ENCODE measurements at places on chromosomes 3 and 15.

DNA sequence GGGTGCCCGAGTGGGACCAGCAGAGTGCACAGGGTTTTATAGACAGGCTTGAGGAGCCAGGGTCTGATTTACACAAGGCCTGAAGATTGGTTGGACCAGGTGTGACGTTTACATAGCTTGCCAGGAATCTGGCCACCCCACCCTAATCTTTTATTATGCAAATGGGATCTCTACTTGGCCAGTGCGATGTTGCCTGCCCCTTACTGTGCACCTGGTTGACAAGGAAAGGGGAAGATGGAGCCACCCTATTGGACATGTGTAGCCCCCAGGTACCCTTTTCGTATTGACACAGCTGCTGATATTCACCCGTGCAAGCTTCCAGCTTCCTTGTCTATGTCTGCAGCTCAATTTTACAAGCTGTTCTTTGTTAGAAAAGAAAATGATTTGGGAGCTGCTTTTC lies 132.0 kb downstream of the ARNT2 start:
- peak; percentile 48 for DNase-seq

DNA sequence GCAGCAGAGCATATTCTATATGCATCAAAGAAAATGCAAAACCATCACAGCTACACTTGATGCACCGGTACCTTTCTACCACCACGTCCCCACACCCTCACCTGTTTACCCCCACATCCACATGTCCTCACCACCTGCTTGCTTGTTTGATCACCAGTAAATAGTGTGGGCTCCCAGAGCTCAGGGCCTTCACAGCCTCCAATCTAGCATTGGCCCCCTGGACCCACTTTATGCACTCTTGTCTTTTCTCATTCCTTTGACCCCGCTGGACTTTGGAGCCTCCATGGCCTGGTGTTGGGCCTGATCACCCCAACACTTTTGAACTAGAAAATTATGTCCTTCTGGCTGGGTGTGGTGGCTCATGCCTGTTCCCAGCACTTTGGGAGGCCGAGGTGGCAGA lies 190.1 kb downstream of the PDE8A start:
- no peak for DNase-seq

DNA sequence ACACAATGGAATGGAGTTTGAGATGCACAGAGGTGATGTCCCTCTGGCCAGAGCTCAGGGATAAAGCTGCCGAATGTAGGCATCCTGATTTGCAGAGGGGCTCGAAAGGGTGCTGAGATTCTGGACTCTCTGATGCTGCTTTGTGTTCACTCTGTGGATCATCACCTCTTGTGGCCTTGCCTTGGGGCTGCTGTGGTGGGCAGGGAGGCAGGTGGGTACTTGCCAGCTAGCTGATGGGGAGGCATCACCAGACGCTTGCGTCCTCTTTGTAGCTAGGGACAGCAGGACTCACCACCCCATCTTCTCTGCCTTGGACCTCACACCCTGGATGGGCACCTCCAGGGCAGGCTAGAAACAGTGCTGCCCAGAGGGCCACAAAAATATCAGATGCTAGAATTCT lies 14.6 kb upstream of the RASGRF1 start:
- no peak for DNase-seq

DNA sequence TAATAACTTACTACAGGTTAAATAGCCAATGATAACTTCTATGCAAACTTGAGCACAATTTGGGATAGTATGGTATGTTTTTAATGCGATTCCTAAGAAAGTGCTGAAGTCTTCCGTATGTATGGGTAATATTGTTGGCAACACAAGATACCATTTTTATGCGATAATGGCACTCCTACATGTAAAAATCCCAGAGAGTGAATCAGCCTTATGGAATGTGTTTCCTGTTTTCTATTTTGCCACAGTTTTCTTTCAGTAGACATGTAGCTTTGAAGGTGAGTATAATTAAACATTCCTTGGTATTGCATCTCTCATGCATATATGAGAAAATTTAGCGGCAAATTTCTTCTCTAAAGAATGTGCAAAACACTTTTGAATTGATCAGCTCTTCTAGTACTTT lies 396.8 kb upstream of the AZI2 start:
- no peak for DNase-seq

DNA sequence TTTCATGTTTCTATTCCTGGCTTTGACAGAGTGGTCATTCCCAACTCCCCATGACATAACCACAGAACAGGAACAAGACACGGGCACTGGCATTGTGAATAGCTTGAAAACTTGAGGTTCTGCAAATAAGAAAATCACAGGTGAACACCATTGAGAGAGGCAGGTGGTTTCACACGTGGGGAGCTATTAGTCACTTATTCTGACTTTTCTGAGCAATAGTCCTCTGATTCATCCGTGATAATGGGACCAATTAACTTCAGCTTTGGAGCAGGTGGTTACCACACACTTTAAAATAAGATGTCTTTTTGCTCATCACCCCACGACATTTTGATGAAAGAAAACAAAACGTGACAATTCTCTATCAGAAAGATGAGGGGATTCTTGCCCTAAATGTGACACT lies 224.7 kb downstream of the KLF13 start:
- DNase-seq: no peak

DNA sequence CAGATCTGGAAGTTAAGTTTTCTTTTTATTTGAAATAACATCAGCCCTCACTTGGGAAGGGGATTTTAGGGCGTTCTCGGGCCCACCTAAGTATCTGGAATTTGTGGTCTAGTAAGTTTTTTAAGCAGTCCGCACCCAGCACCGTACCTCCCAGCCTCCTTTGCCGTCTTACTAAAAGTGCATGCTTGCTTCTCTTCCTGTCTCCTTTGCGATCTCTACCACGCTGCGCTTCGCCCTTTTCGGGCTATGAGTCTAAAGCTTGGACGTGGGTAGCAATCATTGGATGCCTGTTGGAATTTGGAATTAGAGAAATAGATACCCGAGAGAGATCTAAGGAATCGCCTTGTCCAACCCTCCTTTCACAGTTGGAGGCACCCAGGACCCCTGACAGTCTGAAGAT lies 1.1 kb downstream of the THSD4 start:
- DNase-seq: no peak
